ENCODE measurements at places on chromosomes 1 and 21.

- DNase-seq: no peak
Measured at GRCh38 chr1:172338295-172338735, 82.2 kb upstream of the C1orf105 start.

DNA sequence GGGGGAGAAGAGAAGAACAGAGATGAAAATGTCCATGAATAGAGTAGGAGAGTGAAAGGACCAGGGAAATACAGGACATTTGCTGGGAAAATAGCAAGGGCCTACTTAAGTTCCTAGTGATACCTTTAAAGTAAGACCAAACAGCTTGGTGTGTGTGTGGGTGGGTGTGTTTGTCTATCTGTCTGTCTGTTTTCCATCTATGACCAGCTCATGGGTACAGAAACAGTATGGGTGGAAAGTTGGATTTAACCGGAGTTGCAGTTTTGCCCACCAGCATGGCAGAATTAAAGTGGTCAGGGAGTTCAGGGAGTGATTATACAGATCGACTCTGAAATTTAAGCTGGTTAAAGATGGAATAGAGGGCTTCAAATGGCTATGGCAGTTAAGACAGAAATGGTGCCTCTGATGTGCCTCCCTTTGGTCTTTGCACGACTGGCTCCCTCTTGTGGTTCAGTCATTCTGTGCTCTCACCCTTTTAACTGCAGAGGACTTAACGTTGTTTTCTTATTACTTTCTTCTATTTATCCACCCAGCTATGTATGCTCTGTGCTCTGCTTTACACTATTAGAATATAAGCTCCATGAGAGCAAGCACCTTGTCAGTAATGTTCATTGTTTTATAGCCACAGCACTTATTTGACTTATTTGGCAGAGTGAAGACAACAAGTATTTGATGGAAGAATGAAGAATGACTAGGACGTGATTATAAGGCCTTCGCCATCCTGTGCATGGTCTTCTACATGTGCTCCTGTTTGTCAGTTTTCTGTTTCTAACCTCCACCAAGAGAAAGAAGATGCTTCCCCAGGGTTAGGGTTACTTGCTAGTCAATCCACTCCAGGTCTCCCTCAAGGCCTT, 72.7 kb upstream of the AK4 start:
- DNase-seq: no peak

DNA sequence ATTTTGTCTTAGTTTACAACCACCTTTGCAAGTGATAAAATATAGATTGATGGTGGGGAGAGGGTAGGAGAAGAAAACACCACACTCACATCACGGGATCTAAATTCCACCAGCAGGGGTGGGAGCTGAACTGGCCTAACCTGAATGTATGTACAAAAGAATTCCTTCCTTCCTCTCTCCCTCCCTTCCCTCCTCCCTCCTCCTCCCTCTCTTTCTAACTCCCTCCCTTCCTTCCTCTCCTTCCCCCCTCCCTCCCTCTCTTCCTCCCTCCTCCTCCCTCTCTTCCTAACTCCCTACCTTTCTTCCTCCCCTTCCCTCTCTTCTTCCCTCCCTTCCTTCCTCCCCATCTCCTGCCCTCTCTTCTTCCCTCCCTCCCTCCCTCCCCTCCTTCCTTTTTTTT, 40.2 kb downstream of the HIVEP3 start:
- no peak for DNase-seq

DNA sequence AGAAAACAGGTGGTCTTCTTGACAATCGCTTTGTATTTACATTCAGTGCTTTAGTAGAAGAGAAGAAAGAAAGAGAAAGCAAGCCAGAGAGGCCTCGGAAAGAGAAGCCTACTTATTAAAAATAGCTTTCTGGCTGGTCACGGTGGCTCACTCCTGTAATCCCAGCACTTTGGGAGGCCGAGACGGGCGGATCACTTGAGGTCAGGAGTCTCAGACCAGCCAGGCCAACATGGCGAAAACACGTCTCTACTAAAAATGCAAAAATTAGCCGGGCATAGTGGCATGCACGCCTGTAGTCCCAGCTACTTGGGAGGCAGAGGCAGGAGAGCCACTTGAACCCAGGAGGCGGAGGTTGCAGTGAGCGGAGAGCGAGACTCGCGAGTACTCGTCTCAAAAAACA, 1.8 kb upstream of the SLC19A2 start:
- no peak for DNase-seq

DNA sequence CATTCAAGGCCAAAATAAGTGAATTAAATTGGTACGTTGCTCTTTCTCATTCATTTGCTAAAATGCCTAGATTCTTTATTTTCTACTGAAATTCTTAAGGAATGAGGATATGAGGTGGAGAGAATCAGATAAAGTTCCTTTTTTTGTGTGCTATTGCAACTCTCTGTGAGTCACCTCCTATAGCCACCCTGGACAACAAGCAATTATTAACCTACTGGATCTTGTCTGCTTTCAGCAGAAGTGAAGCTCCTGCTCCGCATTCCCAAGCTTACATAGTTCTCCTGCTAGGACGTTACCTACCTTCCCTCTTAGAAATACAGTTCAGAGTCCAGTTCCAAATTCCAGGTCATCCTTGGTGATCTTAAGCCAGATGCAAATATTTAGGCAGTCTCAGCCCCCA, 4.8 kb upstream of the KCNJ6 start:
- no peak for DNase-seq

GRCh38 chr1:15717418-15718125, 18.5 kb upstream of the SLC25A34 start:
- no peak for DNase-seq

DNA sequence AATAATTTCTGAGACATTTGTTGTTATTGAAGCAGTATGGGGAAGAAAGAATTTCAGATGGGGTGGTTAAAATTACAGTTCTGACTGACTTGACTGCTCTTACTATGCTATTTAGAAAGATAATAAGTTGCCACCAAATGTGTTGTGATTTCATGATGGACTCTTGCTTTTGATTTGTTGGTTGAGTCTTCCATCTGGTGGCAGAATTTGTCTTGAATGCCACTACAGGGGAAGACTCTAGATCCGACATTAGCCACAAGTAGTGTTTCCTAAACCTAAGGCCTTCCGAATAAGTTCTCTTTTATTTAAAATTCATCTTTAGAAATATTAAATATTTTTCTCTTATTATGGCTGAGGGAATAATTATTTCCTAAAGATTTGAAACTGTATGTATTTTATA, 190.9 kb upstream of the ADGRL4 start:
- no peak for DNase-seq
